Frontal cortex (tissue), 4 donors: ENCODE measurements at places on chromosomes 12 and 14. TPM values are rescaled to one million over a fixed set of nuclear protein-coding genes. Genes with fewer than 3 reads are reported as not detected.
A peak's percentile ranks its signal among the peaks of the same experiment; 100 is the strongest.

KRT85 gene
- total RNA-seq = not detected

- DNase-seq = no peak
These were observed 39.3 kb downstream of the LRTM2 start for GRCh38 chr12:1859643-1860042.

GRCh38 chr14:40417777-40418401, 985.7 kb upstream of the FBXO33 start:
- DNase-seq = no peak

DNA sequence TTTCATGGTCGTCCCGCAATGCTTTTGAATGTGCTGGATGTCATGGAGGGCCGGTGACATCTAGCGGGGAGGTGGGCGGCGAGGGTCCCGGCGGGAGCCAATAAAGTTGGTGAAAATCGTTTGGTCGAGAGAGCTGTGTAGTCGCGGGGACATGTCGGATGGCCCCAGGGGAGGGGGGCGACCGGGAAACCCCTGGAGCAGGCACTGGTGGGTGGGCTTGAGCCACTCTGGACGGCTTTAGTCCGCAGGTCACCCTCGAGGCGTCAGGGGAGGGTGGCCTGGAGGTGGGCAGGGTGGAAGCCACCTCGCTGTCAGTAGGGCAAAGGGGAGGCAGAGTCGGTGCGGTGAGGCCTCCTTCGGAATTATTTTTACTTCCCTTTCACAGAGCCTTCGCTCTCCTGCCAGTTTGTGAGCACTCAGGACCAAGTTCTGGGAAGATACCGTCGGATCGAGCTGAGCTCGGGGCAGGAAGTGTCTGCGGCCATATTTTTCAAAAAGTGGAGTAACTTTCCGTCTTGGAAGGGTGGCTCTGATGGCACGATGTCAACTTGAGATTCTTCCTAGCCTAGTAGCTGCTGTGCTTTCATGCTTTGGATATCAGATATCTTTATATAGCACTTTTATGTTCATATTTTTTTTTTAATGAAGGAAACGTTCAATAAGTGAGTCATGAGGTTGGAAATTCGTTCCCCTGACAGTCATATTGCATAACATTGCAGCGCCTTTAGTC, 28.2 kb downstream of the WBP11 start:
- DNase-seq = no peak

DNA sequence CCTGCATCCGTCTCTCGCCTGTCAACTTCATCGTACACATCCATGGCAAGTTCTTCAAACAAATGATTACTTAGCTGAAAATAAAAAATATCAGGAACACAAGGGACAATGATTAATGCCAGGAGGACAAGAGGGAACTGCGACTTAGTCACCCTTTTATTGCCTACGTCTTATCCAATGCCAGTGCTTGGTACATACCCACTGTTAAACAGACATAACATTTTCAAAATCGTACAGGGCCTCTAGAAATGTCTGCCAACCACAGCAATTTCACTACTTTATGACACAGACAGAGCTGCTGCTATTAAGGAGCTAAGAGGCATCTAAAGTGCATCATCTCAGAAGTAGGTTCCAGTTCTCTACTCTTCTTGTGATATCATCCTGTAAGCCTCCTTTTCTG, 34.6 kb downstream of the GIT2 start:
- no peak for DNase-seq

LMNTD1 gene
- 1.2 TPM for total RNA-seq

GRCh38 chr12:117019866-117020265, 79.3 kb downstream of the TESC start:
- DNase-seq = no peak

DNA sequence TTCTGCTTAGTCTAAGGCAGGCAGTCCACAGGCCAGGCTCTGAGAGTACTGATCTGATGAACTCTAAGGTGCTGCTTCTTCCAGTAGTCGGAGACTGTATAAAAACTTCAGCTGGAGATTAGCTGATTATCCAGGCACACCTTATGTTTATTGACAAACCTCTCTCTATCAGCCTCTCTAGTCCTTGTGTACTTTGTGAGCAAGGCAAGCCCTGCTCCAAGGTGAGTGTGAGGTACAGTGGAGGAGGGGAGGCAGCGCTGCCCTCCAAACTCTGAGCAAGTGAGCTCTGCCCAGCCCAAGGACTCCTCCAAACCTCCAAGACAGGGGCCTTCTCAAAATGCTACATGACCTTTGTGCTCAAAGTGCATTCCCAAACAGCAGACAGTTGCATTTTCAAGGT, 95.9 kb upstream of the CDKN3 start:
- no peak for DNase-seq

DUSP6 gene
- 38.3 TPM for total RNA-seq

KRT78 gene
- total RNA-seq = not detected

DNA sequence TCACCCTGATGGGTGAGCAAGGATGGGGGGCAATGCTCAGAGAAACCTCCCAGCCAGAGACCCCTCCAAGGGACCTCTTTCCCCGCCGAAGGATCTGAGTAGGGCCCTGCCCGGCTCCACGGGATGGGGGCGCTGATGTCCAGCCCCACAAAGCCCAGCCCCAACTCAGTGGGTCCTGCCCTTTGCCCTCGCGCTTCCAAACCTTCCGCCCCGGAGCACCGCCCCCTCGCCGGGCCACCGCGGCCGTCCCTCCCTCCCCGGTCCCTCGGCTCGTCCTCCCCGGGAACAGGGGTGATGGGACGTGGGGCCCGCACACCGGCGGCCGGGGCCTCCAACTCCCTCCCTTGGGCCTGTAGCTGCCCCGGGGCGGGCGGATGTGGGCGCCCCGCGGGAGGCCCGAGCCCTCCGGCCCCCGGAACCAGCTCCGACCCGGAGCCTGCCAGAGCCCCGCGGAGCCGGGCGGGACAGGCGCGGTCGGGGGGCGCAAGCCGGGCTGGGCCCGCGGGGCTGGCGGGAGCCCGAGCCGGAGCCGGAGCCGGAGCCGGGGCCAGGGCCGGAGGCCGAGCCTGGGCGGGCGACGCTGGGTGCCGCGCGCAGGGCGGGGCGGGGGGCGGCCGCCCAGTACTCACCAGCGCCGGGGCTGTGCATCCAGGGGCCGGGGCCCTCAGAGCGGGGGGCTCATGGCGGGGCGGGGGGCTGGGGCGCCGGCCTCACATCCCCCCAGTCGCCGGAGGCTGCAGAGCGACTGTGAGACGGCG, 386 bp downstream of the HDAC7 start:
- peak; percentile 76 for DNase-seq
